ENCODE measurements at places on chromosomes 3 and 15.

DNA sequence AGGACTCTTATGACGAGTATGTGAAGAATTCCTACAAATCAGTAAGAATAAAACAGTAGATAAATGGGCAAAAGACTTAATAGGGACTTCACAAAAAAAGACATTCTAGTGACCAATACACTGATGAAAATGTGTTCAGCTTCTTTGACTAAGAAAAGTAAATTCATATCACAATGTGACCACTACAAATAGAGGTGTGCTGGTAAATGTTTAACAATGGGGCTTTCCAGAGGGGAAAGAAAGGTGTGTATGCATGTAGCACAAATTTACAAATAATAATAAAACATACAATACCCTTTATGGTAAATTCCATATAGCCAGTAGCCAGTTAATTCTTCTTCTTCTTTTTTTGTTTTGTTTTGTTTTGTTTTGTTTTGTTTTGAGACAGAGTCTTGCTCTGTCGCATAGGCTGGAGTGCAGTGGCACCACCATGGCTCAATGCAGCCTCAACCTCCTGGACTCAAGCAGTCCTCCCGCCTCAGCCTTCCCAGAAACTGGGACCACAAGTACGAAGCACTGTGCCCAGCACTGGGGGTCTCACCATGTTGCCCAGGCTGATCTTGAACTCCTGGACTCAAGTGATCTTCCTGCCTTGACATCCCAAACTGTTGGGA, 17.5 kb upstream of the NMD3 start:
- DNase-seq: no peak

DNA sequence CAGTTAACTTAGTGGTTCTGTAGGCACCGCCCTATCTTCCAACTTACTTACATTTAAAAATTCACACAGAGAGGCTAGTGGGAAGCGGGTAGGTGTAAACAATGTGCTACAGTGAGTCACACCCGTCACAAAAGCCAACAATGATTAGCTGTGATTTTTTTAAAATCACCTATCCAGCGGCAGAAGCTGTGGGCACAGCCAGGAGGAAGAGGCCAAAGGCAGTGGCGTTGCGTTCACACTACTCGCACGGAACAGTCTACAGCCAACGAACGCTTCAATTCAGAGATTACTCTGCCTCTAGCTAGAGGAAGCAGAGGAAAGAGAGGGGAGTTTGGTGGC, 2.5 kb upstream of the NLGN1 start:
- no peak for DNase-seq

DNA sequence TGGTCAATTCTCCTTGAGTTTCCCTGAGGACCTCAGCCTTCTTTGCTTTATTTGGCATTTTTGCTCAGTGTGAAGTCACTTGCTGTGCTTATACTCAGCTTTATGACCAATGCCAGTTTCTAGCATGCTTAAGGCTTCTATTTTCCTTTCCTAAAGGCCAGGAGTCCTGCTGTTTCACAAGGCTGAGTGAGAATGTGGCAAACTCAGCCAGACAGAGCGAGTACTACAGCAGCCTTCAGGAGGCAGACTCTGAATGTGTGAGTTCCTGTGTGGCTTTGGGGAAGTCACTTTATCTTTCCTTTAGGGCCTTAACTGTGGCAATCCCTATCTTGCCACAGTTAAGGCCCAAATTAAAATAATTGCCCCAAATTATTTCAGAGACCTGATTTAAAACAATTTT, 213.2 kb upstream of the MRPL3 start:
- no peak for DNase-seq

DNA sequence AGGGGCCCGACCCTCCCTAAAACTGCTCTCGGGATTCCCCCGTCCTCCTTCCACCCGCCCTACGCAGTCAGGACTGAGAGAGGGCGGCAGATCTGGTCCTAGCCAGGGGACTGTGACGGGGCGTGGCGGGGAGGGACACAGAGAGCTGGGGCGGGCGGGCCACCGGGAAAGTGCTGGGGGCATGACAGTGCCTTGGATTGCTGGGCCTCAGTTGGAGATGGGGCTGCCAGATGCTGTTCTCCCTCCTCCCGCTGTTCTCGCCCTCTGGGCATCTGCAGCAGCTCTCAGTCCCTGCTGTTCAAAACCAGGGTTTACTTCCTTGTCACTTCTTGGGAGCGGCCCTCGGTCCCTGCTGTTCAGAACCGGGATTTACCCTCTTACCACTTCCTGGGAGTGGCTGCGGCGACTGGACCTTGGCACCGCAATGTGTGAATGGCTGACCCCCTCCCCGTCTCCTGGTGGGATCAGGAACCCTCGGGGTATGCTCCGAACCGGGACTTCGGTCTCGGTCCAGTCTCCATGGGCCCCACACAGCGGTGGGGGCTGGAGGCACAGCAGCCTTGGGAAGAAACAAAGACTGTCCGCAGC, 1.8 kb upstream of the RPP25 start:
- peak; percentile 30 for DNase-seq

DNA sequence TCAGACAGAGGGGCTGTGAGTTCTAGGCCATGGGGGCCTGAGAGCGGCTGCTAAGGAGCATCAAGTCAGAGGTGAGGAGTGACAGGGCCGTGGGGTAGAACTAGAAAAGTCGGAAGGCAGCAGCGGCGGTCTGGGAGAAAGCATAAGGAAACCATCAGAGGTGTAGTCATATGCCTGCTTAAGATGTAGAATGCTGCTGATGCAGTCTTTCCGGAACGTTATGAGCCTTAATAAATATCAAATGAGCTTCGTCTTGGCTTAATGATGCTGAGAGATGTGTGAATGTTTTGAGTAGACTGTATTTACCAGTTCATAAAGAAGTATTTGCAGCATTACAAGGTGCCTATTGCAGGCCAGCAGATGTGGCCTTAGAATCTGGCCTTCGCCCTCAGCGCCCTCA, 15.2 kb downstream of the ATG7 start:
- no peak for DNase-seq

DNA sequence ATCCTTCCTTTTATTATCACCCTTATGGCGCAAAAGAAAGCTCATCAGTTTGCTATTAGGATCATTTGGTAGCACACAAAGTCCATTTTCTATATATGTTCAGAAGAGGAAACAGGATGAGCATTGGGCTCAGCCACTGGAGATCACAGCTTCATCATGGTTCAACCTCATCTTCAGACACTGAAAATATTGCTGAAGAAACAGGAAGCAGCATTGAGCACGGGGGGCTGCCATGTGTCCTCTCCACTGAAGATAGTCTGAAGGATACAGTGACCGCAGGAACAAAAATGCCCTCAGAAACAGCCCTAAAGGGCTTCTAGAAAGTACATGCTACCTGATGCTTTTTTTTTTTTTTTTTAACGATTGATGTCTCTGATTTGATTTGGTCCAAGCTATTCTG, 835.3 kb upstream of the CFAP20DC start:
- DNase-seq: no peak

- DNase-seq: no peak
Measured at GRCh38 chr15:69958496-69959084, 139.1 kb downstream of the TLE3 start.

DNA sequence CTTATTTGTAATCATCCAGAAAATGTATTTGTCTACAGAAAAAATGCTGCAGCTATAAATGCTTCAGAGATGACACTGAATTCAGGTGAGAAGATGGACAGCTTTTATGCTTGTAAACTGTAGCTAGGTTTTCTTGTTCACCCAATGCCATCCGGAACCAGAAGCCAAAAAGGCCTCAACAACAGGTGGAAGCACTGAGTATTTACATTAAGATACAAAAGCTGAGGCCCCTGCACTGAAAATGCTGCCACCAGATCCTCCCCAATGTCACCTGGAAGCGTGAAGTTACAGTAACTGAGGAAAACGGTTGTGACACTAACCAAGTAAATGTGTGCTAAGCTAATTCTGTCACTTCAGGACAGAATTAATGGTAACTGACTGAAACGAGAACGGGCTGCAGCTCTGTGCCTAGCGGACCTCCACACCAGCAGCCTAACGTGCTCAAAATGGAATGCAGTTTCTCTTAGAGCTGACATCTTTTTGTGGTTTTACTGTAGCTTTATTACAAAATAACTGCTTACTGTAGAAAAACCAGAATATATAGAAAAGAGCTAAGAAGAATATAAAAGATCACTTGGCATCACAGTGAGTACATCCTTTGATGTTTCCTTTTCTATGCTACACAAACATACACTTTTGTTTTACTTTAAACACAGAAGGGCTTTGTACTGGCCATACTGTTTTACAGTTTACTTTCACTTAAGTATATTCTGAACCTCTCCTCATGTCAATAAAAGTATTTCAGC, 7.6 kb downstream of the CHSY1 start:
- DNase-seq: no peak

- DNase-seq: no peak
Measured at GRCh38 chr15:52008359-52008697, 10.7 kb upstream of the MAPK6 start.

DNA sequence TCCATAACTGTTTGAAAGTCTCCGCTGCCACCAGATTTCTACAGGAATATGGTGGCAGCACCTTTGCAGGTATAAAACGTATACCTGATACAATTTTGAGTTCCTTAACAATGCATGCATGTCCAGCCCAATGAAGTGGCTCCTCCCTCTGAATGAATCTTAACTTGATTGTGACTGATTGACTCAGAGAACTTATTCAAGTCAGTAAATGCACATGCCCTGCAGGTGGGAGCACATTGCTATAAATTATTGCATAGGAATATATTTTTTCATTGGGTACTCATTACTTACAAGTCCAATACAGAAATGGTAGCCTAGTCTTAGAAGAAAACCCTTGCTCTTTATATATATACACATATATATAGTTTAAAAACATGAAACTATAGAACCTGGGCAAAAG, 259.3 kb downstream of the BBX start:
- no peak for DNase-seq

DNA sequence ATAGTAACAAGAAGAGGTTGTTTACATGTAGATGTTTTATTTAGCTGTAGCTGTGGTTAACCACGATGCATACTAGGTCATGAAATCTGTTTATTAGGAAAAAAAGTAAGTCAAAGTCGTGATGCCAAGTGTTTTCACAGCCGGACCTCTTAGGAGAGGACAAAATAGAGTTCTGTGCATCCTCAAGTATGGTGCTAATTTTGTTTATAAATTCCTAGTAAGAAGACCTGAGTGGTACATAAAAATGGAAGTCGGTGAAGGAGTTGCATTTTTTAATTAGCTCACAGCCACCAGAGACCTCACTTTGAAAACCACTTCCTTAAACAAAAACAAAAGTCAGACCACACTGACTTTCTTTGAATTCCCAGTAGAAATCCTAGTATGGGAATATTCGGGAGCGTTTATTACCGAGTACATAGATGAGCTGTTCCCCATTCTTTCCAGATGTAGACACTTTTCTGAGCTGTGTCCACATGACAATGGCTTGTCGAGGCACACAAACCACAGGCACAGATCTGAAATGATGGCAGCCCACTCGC, 143.6 kb upstream of the UBE2E1 start:
- no peak for DNase-seq

DNA sequence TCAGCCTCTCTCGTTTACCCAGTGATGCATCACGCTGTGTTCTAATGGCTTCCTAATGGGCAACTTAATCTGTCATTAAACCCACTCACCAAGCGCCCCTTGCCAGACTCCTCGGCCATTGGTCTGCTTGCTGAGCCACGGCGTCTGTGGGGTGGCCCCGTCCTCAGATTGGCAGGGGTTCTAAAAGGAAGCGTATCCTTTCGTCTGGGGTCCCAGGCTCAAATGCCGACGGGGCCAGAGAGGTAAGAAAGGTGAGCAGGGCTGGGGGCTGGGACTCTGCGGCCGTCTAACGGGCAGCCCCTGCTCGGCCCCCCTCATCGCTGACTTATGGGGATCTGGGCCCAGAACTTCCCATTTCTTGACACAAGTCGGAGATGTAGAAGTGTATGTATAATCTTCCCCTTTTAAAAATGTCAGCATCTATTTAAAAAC, 315.1 kb upstream of the PROK2 start:
- DNase-seq: no peak

- no peak for DNase-seq
Measured at GRCh38 chr15:37773111-37773860, 161.2 kb upstream of the TMCO5A start.

GRCh38 chr3:94862703-94863102, 799.8 kb downstream of the NSUN3 start:
- no peak for DNase-seq

DNA sequence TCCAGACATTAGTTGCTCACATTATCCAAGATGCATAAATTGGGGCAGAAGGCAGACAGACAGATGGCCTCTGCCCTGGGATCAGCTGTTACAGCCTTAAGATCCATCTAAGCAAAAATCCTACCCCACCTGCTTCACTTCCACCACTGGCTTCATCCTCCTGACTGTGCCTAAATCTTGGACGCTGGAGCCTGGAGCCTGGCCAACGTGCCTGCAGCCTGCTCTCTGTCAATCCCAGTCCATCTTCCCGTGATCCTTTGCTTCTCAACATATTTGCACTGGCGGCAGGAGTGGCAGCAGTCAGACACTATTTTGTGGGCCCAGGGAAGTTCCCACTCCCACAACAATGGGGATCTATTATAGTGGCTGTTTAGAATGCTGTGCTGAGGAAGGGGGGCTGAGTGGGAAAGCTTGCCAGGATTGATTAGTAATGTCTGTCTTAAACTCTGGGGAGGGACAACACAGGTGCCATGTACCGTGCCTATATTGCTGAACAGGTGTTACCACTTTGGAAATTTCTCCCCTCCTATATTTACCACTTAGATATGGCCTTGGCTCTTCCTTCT, 121.2 kb downstream of the MEGF11 start:
- DNase-seq: no peak

DNA sequence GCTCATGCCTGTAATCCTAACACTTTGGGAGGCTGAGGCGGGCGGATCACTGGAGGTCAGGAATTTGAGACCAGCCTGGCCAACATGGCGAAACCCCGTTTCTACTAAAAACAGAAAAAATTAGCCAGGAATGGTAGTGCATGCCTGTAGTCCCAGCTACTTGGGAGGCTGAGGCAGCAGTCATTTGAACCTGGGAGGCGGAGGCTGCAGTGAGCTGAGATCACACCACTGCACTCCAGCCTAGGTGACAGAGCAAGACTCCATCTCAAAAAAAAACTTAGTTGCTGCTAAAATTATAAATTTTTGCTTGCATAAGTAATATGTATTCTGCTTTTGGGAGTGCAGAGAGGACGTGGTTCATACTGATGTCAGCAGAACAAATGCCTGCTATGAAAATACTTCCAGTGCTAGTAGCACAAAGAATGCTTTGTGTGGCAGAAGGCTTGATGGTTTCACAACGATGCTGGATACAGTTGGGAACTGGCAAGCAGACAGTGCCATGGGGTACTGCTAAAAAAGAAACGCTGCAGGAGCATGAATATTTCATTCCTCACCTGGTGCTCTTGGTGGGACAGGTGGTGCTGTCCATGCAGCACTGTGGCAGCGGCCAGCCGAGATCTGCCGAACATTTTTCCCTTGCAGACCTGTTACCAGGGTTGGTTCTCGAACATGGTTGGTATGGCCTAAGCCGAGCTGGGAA, 31.1 kb downstream of the FBXL22 start:
- no peak for DNase-seq

- DNase-seq: no peak
Measured at GRCh38 chr3:3089017-3089416, 21.2 kb downstream of the IL5RA start.

DNA sequence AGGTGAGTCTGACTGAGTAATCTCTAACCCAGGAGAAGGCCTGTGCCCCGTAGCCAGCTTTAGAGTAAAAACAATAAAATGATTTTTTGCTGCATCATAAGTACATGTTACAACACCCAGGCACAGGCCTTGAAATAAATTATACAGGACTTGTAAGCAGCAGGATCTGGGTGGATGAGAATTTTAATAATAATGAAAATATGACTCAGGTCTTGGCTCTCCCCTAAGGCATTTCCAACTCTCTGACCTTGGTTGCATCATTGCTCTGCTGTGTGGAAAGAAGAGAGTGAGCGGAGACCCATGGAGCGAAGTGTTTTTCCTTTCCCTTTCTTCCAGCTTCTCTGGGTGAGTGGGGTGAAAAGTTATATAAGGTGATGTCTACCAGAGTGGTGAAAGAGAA, 44.6 kb downstream of the EOMES start:
- peak; percentile 27 for DNase-seq
